ENCODE measurements at places on chromosomes 13 and 19. TPM values are rescaled to one million over a fixed set of nuclear protein-coding genes. Genes with fewer than 3 reads are reported as not detected.
A peak's percentile ranks its signal among the peaks of the same experiment; 100 is the strongest.

DNA sequence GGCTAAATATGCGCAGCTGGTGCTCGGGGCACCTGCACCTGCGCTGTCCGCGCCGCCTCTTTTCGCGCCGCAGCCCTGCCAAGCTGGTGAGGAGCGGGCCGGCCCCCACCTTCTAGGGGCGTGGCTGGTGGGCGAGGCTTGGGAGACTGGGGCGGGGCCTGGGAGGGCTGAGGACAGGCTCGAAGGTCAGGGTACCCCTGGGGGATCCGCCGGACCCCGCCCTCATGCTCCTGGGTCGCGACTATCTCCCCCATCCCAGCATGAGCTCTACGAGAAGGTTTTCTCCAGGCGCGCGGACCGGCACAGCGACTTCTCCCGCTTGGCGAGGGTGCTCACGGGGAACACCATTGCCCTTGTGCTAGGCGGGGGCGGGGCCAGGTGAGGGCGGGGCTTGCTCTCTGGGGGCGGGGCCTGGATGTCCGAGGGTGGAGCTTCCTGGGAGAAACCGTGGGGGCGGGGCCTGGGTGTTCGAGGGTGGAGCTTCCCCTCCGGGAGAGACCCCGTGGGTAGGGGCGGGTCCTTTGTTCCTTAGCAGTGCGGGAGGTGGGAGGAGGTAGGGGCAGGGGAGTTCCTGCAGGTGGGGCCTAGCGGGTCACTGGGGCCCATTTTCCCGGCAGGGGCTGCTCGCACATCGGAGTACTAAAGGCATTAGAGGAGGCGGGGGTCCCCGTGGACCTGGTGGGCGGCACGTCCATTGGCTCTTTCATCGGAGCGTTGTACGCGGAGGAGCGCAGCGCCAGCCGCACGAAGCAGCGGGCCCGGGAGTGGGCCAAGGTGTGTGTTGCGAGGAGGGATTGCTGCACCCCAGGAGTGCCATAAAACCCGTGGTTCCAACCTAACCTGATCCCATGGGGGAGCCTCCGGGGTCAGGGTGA lies 19.7 kb downstream of the PNPLA6 start:
- no peak for DNase-seq
- no peak overlapping the region for H3K4me3 ChIP-seq
- peaks cover 14% of the 10 kb centered on the region for H3K36me3 ChIP-seq
- peaks cover 3% of the 10 kb centered on the region for H3K4me1 ChIP-seq

- DNase-seq: no peak
- no peaks in the 10 kb centered on the region for H3K27me3 ChIP-seq
- no peaks in the 10 kb centered on the region for H3K4me1 ChIP-seq
- H3K4me3 ChIP-seq: no peak overlapping the region
These were observed 326.0 kb downstream of the NALCN start for GRCh38 chr13:101090287-101090686.

DNA sequence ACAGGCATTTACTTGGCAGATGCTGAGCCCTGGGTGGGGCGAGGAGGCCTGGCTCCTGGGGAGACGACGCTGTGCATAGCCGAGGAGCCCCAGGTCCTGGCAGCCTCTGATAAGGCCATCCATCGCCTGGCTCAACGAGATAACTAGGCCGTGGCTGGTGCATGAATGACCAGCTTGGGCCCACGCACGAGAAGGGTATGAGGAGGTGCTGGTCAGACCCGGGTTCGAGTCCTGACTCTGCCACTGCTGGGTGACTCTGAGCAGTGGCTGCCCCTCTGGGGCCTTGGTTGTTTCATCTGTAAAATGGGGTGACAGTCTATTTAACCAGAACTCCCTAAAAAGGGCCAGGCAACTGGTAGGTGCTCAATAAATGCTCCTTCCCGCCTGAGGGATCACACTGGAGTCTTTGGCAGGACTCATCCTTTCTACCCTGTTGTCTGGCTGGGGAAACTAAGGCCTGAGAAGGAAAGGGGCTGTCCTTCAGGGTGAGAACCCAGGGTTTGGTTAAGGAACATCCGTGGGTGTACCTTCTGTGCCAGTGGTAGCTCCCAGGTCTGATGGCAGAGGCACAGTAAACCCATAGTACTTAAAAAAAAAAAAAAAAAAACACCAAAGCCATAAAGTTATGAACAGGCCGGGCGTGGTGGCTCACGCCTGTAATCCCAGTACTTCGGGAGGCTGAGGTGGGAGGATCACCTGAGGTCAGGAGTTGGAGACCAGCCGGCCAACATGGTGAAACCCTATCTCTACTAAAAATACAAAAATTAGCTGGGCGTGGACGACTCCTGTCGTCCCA lies 8.1 kb upstream of the ARRDC2 start:
- no peak overlapping the region for H3K27ac ChIP-seq
- peaks cover 8% of the 10 kb centered on the region for H3K27me3 ChIP-seq
- peak overlapping the region; percentile 69 for H3K4me3 ChIP-seq
- peaks cover 2% of the 10 kb centered on the region for H3K4me1 ChIP-seq
- DNase-seq: no peak

GRCh38 chr19:55502197-55502952 lies 14.1 kb downstream of the SSC5D start:
- H3K27me3 ChIP-seq: peaks cover 40% of the 10 kb centered on the region
- H3K4me1 ChIP-seq: no peaks in the 10 kb centered on the region
- no peak for DNase-seq
- no peak overlapping the region for H3K4me3 ChIP-seq
- no peaks in the 10 kb centered on the region for H3K36me3 ChIP-seq

- H3K27me3 ChIP-seq: no peaks in the 10 kb centered on the region
- no peak overlapping the region for H3K27ac ChIP-seq
- peaks cover 27% of the 10 kb centered on the region for H3K4me1 ChIP-seq
These were observed 8.0 kb downstream of the ARHGEF1 start for GRCh38 chr19:41890936-41891335.

Gene ZNF382
- total RNA-seq: 21.6 TPM

Gene ZNF471
- not detected for total RNA-seq

Gene DGKH
- total RNA-seq: 6.3 TPM

Gene EBI3
- not detected for total RNA-seq

Gene PPP1R15A
- total RNA-seq: 44.5 TPM
